ENCODE measurements at places on chromosomes 3 and 15. TPM values are rescaled to one million over a fixed set of nuclear protein-coding genes. Genes with fewer than 3 reads are reported as not detected.

GRCh38 chr3:47020311-47020710, 40.8 kb downstream of the NBEAL2 start:
- no peak for DNase-seq

GRCh38 chr15:73957785-73958184, 31.5 kb downstream of the LOXL1 start:
- DNase-seq, result no peak

The AHSG gene
- total RNA-seq, result 0.21 TPM

The IGSF11 gene
- not detected for total RNA-seq

GRCh38 chr15:73237910-73238309, 130.8 kb downstream of the HCN4 start:
- no peak for DNase-seq

The RPP25 gene
- total RNA-seq, result 2.9 TPM

DNA sequence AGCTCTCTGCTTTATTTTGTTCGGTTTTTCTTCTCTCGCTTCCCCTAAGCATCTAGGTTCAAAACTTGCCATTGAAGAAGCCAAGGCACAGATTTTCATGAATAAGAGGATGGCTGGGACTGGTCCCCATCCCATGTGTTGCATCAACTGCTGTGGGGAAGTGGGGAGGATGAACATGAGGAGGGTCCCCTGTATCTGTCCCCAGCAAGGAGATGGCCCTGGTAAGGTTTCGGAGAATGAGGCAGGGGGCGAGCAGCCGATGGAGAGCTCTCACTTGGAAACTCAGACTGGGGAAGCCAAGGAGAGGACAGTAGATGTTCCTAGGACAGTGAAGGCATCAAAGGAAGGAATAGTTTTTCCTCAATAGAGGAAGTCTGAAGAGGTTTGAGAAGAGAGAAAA, 142.0 kb upstream of the ATP2B2 start:
- DNase-seq, result no peak

- peak; percentile 63 for DNase-seq
Observed at GRCh38 chr3:141294848-141295247, 63.2 kb downstream of the PXYLP1 start.

- no peak for DNase-seq
Observed at GRCh38 chr15:40042791-40043320, 3.9 kb upstream of the SRP14 start.

The KCNMB3 gene
- 0.54 TPM for total RNA-seq

GRCh38 chr3:25540273-25540672, 112.2 kb downstream of the RARB start:
- DNase-seq, result no peak

DNA sequence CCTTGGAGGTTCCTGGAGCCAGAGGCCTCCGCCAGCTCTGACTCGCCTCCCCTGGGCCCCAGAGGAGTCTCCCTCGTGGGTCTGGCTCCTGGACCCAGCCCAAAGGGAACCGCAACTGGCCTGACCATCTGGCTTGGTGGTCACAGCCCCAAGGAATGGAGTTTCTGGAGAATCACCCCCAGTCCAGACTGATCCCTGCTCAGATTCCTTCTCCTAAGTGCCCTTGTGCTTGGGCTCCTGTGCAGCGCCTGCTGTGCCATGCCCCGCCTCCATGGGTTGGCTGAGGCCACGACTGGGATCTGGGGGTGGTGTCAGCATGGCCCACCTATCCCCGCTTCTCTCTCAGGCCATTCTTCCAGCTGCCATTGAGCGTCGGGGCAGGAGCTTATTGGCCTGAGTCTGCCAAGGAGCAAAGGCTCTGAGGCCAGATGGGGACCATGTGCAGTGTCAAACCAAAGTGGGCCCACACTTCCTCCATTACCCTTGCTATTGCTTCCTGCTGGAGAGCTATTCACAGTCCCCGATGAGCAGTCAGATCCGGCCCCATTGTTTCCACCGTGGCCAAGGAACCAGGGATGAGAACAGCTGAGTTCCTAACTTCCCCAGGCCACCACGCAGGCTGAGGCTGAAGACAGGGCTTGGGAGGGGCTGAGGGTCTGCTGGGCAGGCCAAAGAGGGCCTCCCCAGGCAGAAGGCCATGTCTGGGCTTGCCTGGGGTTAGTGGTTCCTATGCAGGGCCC, 19.0 kb downstream of the CSPG4 start:
- DNase-seq, result no peak

GRCh38 chr15:78950902-78951840, 6.3 kb upstream of the CTSH start:
- DNase-seq, result no peak

The TICRR gene
- total RNA-seq, result 14.9 TPM

DNA sequence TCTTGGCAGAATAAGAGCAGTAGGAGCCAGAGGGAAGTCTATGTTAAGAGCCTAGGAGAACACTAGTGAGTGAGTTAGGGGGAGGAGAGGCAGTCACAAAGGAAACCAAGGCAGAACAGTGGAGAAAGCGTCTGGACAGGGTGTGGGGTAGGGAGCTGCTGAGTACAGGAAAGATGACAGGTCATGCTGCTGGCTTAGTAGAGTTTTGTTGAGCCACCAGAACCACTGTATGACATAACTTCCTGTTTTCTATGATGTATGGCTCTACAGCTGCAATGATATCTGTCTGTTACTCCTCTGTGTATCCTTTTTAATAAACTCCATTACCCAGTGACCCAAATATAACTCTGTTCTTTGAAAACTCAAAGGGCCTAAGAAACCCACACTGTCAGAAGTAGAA, 10.6 kb upstream of the STT3B start:
- DNase-seq, result no peak

GRCh38 chr15:43508991-43509659, 8.3 kb upstream of the MAP1A start:
- DNase-seq, result no peak

DNA sequence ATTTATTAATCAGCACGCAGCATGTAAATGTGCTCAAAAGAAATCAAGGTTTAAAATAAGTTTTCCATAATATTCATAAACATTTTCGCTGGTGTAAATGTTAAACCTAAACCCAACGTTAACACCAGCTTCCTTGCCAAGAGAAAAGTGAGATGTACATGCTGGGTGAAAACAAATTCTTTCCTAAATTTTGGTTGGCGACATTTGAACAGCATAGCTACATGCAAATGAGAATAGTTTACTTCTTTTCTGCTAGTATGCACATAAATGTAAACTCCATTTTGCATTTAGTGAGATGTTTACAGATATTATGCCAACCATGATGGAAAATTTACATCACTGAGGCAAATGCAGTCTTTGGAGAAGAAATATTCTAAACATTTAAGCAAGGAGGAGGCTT, 182.2 kb downstream of the GAP43 start:
- DNase-seq, result no peak

DNA sequence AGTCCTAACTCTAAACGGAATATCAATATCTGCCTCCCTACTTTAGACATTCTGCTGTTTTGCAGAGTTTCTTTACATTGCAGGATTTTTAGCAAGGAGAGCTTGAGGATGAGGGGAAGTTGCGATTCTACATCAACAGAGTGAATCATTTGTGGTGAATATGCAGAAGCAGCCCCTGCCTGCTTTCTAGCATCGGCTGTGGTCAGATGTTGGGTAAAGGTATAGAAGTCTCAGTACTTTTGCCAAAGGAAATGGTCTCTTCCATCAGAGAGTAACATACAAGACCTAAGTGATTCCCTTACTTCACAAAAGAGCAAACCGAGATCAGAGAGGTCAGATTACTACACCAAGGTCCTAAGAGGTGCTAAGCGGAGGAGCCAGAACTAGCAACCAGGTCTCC, 15.2 kb downstream of the ST3GAL6 start:
- DNase-seq, result no peak

GRCh38 chr15:67070892-67071664, 5.7 kb downstream of the SMAD3 start:
- no peak for DNase-seq

The CFAP20DC gene
- 5.6 TPM for total RNA-seq

DNA sequence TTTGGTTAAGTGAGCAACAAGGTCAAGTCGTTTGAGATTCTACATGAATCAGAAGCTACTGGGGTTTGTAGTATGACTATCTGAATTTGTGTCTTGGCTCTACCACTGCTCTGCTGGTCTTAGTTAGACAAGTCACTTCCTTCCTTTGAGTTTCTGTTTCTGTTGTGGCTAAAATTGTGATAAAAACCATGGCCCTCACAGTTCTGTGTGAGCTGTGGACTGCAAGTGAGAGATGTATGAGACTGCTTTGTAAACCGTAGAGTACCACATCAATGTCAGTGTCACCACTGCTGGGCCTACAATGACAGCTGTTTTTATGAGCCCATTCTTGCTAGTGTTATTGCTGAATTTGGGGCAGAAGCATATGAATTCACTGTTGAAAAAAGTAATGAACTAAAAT, 32.7 kb downstream of the RARB start:
- DNase-seq, result no peak

The CAND2 gene
- 1.9 TPM for total RNA-seq
